ENCODE measurements at places on chromosomes 2 and 18.

DNA sequence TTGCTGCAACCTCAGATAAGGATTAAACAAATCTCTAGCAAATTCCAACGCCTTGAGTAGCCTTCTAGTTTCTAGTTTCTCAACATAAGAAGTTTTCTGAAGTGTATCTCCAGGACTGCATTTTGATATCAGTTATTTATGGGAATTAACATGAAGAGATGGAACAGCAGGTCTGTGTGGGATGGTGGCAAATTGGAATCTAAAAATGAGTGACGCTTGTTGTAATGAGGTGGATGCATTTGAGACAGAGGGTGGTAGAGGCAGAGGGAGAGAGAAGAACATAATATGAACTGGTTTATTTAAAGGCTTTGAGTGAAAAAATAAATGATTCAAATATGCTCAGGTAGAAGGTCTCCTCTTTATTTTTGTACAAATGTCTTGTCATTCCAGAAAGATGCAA is 446.8 kb upstream of the GCFC2 start:
- no peak for DNase-seq

- no peak for DNase-seq
These were observed 5.0 kb upstream of the ADAM17 start for GRCh38 chr2:9560628-9561027.

DNA sequence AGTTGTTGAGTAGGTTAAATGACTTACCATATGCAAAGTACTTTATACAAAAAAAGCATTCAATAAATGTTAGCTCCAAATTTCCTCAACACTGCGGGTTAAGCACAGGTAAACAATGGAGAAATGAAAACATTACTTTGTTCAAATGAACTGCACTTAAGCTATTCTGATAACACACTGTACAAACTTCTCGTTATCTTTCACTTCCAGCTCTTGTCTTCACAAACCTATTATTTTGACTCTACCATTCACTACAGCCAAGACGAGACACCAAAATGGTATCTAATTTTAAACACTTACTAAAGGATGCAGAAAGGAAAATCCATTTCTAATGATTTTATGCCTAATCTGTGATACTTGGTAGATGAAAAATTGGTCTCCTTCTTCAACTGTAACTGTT is 43.8 kb downstream of the SLC40A1 start:
- DNase-seq, result no peak

- no peak for DNase-seq
These were observed 85.1 kb downstream of the TMEM131 start for GRCh38 chr2:97910403-97911205.

DNA sequence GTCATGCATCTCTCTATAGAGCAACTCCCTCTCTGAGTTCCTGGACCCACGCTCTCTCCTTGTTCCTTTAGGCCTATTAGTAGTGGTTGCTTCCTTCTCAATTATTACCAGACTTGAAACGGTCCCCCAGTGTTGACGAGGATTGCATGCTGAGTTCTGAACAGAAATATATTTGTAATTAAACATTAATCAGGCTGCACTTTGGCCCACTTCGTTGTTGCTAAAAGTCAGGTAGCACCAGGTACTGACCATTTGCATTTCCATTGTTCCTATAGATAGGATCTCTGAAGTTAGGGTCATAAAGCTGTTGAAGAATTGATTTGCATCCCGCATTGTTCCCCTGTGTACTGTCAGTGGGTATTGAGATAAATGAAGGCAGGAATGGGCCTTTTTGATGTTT is 36.9 kb upstream of the TTR start:
- DNase-seq, result no peak
